OCI-M1 (cell line): ENCODE measurements at places on chromosomes 1 and 21.
A peak's percentile ranks its signal among the peaks of the same experiment; 100 is the strongest.

- no peak for DNase-seq
Measured at GRCh38 chr21:25118648-25119047, 488.6 kb downstream of the MRPL39 start.

GRCh38 chr1:162070825-162071224 is 1.3 kb downstream of the NOS1AP start:
- DNase-seq, result no peak

- DNase-seq, result no peak
Measured at GRCh38 chr1:78687914-78688313, 38.3 kb downstream of the IFI44 start.

DNA sequence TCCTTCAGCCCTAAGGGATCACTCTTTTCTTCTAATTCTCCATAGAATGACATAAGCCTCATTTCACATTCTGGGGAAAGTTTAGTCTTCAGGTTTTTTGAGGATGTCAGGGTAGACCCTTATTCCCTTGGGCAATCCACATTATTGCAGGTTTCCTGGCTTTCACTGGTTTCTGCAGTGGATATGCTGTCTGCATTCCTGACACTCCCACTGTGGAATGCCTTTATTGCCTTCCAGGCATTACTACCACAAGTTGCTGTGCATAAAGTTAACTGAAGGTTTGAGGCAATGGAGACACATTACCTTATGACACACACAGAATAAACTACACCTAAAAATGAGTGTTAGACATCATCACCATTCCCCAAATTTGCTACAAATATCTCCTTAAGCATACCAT is 12.7 kb downstream of the FASLG start:
- no peak for DNase-seq

- no peak for DNase-seq
Measured at GRCh38 chr1:61642475-61643232, 82.3 kb downstream of the TM2D1 start.

DNA sequence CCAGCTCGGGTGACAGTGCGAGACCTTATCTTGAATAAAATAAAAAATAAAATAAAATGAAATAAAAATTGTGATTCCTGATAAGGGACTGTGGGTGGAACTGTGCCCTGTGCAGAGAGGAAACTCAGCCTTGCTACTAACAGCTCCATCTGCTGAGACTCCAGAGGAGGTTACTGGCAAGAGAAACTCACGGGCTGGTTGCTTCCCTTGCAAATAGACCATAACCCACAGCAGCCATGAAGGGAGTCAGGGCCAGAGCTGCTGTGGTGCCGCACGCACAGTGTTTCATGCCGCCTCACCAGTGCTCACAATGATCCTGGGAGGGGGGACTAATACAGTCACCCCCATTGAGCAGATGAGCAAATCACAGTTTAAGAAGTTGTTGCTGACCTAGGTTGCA is 13.7 kb downstream of the ZBTB17 start:
- DNase-seq, result no peak

GRCh38 chr1:109493805-109494539 is at the start of gene CYB561D1:
Gene CYB561D1 (plus strand): TSS chr1:109494094. CDS start chr1:109494140, 46 bp downstream.
- DNase-seq, result peak; percentile 90

GRCh38 chr1:230964896-230965295 is 13.8 kb downstream of the TTC13 start:
- DNase-seq, result no peak

- DNase-seq, result no peak
Measured at GRCh38 chr1:61782771-61783170, 40.5 kb downstream of the PATJ start.

- peak; percentile 53 for DNase-seq
Measured at GRCh38 chr1:199811163-199811562, 216.3 kb upstream of the NR5A2 start.

- peak; percentile 20 for DNase-seq
Measured at GRCh38 chr1:21590126-21590880, 78.9 kb downstream of the RAP1GAP start.

- DNase-seq, result no peak
Measured at GRCh38 chr1:244634546-244634945, 18.4 kb upstream of the DESI2 start.

DNA sequence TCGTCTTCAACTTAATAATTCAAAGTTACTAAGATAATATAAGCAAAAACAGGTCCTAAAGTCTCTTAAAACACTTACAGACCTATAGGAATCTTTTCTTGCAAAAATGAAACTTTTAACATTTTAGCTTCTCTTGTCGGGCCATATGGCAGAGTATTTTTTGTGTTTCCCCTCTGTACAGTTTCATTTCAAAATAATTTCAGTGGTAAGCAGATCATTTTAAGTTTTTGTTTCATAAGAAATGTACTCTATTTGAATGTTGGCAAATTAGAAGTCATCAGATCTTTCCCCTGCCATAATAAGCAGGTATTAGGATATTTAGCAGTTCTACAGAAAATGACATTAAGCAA is 37.9 kb downstream of the RGL1 start:
- DNase-seq, result no peak

DNA sequence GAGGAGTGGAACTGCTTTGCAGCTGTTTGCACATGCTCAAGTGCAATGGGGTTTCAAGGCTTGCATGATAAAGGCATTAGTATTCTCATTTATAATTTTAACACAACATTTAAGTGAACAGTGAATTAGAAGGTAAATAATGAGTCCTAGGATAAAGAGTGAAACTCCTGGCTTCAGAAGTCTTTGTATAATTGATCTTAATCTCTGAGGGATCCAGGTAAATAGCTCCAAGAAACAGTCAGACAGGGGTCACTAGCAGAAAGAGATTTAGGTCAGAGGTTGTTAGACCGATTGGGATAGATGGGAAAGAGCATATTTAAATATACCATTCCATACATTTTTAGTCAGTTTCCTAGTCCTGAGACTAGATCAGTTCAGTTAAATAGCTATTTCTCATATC is 14.1 kb upstream of the THEM4 start:
- DNase-seq, result no peak

- peak; percentile 45 for DNase-seq
Measured at GRCh38 chr1:37471345-37472231, 2.8 kb upstream of the ZC3H12A start.

GRCh38 chr1:84773195-84773594 is 82.9 kb upstream of the SSX2IP start:
- DNase-seq, result no peak

- peak; percentile 44 for DNase-seq
Measured at GRCh38 chr21:41559658-41560631, 52.0 kb upstream of the TMPRSS2 start.

DNA sequence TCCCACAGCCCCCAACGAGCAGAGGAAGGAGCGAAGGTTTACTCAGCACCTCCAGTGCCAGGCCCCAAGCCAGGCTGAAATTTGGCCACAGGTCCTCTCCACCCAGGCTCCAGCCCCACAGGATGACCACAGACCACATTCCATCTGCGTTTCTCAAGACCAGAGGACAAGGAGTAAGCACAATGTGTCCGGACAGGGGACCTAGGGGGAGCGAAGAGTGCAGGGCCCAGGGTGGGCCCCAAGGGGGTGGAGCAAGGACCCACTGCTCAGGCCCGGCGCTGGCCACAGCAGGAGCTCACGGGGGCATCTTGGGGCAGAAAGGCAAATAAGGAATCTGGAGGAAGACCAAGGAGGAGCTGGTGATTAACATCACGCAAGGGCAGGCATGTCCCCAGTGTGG is 100.5 kb downstream of the NPHP4 start:
- DNase-seq, result no peak

DNA sequence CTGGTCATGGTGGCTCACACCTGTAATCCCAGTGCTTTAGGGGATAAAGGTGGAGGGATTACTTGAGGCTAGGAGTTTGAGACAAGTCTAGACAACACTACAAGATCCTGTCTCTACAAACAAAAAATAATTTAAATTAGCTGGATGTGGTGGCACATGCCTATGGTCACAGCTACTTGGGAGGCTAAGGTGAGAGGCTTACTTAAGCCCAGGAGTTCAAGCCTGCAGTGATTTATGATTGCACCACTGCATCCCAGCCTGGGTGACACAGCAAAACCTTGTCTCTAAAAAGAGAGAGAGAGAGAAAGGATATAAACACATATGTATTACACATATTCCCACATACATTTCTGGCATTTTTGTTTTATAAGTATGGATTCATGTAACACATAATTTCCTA is 325.2 kb downstream of the DUSP10 start:
- no peak for DNase-seq

- no peak for DNase-seq
Measured at GRCh38 chr21:36706482-36706852, 7.6 kb downstream of the SIM2 start.

GRCh38 chr1:169694304-169695075 is 16.9 kb downstream of the SELL start:
- peak; percentile 11 for DNase-seq

DNA sequence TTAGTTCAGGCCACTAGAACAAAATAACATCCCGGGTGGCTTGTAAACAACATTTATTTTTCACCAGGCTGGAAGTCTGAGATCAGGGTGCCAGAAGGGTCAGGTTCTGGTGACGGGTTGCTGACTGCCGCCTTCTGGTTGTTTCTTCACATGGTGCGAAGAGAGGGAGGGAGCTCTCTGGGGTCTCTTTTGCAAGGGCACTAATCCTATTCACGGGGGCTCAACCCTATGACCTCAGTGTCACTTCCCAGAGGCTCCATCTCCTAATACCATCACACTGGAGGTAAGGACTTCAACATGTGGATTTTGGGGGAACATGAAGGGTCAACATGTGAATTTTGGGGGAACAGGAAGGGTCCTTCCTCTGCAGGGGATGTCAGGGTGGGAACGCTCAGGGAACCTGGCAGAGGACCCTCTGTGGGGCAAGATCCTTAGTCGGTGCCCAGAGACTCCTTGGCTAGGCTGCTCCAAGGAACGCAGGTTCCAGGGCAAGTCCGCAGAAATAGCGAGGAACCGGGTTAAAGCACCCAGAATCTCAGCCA is 8.7 kb upstream of the C2CD2 start:
- DNase-seq, result no peak

DNA sequence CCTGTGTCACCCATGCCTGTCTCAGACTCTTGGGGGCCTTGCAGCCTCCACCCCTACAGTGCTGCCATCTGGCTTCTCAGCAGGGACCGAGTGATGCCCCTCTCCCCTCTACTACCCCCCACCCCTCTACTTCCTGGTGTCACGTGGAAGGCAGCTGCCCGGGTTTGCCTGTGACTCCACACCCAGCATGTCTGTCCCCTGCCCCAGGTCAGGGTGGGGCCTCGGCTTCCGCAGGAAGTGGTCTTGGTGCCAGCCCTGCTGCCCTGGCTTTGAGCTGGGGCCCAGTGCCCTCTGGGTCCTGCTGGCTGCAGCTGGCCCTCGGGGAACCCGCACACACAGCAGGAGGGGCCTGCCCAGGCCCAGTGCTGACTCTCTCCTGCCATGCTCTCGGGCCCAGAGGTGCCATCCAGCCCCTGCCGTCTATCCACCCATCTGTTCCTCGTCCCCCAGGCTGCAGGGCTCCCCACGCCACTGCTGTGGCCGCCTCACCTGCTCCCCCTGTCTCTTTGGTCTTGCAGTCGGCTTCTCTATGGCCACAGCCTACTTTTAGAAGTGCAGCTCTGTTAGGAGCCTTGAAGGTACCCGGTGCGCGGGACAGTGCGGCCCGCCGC is 24.0 kb downstream of the PLCH2 start:
- no peak for DNase-seq
